ENCODE measurements at places on chromosomes 4 and X.

DNA sequence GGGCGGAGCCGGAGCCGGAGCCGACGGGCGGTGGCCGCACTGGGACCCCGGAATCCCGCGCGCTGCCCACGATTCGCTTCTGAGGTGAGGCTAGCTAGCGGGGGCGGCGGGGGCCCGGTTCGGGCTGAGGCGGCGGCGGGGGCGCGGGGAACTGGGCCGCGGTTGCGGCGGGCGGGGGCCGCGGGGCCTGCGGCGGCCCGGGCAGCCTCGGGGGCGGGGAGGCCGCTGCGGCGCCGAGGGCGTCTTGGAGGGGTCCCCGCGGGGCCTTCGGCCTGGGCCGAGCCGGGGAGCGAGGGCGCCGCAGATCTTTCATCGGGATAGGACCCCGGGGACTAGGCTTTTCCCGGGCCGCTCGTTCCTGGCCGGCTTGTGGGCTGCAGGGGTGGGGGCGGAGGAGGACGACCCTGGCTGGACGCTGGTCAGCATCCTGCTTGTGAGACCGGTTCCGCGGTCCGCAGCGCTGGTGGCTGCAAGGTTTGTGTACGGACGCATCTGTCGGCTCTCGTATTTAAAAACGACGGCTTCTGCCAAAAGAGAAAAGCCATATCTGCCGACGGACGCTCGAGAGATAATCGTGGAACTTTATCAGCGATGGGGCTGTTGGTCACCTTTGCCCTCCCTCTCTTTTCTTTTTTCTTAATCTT, 419 bp downstream of the ADD1 start:
- peak; percentile 26 for DNase-seq

DNA sequence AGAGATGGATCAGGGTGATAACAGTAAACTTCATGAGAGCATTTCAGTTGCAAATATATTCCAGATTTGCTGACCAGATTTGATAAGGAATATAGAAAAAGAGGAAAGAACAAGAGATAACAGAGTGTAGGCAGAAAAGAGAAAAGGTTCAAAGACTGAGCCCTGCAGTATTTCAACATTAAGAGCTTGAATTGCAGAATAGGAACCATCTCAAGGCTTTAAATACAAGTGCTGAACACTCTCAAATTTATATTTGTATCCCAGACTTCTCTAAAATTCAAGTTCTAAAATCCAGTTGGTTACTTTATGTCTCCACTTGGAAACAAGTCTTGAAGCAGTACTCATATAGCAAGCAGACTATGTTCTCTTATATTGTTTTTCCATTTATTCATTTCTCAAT, 9.7 kb upstream of the MYOZ2 start:
- no peak for DNase-seq

- DNase-seq: no peak
Measured at GRCh38 chr4:185290018-185290607, 80.7 kb downstream of the SNX25 start.

GRCh38 chr4:149645790-149646189, 169.9 kb downstream of the IQCM start:
- no peak for DNase-seq

DNA sequence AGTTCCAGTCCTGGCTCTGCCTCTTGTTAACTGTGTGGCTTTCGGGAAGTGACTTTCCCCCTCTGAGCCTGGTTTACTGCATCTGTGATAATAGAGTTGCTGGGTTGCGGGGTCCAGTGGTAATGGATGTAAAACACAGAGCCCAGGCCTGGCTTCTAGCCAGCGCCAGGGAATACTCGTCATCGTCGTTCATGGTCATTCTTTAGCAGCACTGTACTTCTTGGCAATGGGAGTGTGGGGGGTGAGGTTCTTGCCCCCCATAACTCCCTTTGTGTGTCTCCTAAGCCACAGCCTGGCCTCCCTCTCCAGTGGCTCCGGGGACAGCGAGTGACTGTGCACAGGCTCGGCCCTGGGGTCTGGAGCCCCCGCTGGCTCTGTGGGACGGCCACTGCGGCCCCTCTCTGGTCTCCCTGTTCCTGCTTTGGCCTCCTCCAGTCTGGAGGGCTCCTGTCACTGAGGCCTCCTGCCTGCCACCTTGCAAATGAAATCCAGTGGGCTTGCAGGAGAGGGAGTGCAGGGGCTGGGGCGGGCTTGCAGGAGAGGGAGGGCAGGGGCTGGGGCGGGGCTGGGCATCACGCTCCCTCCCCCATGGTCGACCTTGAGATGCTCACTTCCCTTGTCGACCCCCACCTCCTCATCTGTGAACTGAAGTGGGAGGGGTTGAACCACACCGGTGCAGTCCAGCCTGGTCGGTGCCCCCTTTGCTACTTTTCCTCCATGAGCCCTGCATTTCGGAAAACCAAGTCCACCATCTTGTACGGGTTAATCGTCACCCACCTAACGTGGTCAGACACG, 13.2 kb downstream of the PSAPL1 start:
- DNase-seq: no peak

DNA sequence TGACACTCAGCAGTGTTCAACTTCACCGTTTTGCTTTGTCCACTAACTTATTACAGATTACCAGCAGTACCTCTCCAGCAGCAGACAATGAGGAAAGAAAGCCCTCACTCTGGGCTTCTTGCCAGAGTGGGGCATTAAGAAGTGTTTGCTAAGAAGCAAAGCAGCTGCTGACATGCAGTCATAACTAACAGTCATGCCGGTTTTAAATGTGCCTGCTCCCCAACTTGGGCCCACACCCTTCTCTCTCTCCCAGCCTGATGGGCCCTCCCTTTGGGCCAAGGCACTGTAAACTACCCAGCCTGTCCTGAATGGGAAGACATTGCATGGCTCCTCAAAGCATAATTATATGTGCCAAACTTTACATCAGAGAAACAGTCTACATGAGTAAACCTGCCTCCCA, 54.6 kb upstream of the HHIP start:
- no peak for DNase-seq

DNA sequence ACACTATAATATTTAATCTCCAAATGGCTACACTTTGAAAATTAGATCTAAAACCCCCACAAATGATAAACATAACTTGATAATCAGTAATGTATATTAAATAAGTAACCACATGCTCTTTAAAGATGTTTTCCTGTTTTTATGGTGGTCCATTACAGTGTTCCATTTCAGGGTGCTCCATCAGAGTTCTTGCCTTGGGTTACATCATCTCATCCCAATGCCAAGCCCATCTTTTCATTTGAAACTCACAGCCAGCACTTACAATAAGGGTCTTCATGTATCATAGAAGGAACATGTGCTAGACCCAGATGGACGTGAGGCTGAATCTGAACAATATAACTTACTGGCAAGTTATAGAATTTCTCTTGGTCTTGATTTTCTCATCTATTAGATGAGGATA, 10.5 kb upstream of the PAQR3 start:
- DNase-seq: no peak

DNA sequence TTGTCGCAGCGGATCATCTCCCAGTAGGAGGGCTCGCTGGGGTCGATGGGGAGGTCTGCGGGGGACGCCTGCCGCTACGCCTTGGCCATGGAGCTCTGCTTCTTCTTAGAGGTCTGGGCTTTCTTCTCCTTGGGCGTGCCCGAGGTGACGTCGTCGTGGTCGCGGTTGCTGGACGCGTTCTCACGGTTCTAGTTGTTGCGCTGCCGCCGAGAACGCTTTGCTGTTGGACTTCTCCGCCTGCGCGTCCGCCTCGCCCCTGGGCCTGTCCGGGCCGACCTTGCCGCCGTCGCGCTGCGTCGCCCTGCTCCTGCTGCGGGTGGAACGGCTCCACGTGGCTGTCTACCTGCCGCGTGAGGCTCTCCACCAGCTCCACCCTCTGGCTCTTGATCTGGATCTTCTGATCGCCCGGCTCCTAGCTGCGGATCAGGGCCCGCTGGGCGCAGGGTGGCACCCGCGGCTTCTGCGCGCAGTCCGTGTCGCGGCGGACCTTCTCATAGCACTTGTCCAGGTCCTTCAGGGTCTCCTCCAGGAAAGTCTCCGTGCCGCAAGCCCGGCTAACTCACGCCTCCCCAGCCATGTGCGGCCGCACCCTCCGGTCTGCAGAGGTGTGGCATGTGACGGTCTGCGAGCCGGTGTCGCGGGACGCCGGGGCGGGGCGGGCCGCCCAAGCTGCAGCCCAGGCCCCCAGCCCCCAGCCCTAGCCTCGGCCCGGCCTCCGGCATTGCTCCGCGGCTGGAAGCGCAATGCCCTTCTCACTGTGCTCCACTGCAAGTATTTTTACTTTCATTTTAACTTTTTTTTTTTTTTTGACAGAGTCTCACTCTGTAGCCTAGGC, 40.5 kb upstream of the OGT start:
- peak; percentile 47 for DNase-seq

DNA sequence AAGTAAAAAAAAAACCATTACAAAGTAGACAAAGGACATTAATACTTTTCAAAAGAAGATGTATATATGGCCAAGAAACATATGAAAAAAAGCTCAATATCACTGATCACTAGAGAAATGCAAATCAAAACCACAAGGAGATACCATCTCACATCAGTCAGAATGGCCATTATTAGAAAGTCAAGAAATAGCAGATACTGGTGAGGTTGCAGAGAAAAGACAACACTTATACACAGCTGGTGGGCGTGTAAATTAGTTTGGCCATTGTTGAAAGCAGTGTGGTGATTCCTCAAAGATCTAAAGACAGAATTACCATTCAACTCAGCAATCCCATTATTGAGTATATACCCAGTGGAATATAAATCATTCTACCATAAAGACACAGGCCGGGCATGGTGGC, 39.3 kb downstream of the TASL start:
- DNase-seq: no peak

DNA sequence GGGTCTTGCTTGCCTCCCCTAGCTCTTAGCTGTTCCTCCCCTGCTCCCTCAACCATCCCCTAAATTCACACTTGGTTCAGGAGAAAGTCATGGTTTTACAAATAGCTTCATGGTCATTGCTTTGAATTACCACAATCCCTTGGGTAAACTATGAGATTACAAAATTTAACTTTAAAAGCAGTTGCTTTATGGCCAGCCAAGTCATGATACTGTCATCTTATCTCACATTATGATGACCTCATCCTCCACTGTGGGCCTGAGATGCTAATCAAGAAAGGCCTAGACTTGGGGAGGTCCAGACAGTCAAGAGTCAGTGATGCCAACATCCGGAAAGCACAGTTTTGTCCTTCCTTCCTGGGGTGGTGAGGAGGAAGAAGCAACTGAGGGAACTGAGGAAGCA, 10.5 kb upstream of the FGF16 start:
- no peak for DNase-seq

DNA sequence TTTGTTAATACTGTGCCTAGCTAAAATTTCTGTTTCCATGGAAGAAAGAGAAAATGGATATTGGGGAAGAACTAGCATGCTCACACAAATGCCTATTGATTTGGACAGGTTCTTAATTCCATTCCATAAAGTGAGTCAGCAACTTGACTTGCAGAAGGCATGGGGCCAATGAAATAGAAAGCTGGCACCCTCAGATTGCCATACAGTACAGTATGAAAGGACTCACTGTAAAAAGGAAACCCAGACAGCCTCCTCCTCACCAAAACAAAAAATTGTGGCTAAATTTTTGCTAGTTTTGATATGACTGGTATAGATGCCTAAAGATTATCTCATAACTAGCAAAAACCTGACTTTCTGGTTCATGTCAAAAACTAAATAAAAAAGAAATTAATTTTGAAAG, 11.2 kb upstream of the TAB3 start:
- DNase-seq: no peak

DNA sequence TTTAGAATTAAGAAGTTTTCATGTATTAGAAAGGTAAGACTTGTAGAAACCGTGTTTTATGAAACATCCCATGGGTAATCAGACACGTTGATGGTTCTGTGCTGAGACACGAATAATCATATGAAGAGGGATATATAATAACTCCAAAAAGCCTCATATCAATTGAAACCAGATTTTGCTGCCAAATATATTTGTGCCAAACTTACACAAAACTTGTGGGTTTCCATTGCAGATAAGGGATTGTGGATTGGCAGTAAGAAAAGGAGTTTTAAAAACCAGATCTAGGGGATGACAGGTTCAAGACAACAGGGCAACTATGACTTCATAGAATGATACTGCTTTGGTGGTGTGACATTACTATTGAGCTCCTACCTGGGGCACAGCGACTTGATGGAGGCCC, 616.1 kb downstream of the BCOR start:
- DNase-seq: no peak

DNA sequence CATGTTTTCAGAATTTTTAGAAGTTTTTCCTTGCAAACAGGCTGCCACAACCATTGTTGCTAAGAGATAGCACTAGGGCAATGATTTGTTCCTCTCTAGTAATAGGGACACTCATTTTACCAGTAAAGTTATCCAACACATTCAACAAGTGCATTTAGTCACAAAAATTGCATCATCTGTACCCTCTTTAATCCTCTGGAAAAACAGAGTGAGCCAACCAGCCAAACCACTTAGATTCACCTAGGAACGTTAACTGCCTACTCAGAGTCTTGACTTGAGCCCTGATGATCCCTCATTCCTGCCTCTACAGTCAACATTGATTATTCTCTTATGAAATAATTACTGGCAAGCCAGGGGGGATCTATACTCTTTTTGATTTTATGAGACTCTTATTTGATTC, 17.0 kb upstream of the ADGRA3 start:
- no peak for DNase-seq

- DNase-seq: no peak
Measured at GRCh38 chr4:48778431-48779094, 1.5 kb downstream of the FRYL start.

- DNase-seq: no peak
Measured at GRCh38 chr4:55326629-55327028, 19.4 kb upstream of the SRD5A3 start.

DNA sequence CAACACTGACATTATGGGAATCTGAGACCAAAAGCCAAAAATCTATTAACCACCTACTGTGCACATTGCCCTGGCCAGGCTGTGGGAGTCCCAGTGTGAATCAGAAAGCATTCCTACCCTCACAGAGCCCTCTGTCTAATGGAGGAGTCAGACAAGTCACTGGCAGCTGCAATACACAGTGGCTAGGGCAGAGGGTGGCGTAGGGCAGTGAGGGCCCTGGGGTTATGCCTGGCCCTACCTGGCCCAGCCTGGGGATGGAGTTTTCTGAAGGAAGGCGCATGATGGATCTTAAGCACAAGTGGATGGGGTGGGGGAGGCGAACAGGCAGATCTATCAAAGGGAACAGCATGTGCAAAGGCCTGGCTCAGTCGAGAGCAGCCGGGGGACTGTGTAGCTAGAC, 10.8 kb downstream of the JAKMIP1 start:
- no peak for DNase-seq

- no peak for DNase-seq
Measured at GRCh38 chr4:62387808-62388207, 1187.7 kb downstream of the ADGRL3 start.

DNA sequence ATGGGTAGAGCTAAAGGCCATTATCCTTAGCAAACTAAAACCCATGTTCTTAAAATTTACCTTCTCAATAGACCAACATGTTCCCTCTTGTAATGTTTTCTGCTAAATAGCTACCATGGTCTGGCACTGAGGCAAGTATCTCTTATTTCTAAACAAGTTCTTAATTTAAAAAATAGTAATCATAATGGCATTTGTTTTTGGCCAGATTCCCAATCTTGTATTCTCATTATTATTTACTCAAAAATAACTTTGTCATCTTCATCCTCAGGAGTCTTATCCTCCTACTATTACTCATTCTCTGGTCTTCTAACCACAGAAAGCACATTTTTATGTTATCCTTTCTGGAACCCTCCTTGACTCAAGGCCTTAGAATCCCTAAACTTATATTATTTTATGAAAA, 931.2 kb downstream of the CCSER1 start:
- DNase-seq: no peak

- no peak for DNase-seq
Measured at GRCh38 chr4:108117418-108118182, 51.1 kb downstream of the LEF1 start.

All from GM10248 (cell line).